ENCODE measurements at places on chromosomes 5 and 9. TPM values are rescaled to one million over a fixed set of nuclear protein-coding genes. Genes with fewer than 3 reads are reported as not detected.

The ZDHHC11 gene
- 2.5 TPM for total RNA-seq

The DMGDH gene
- 7.7 TPM for total RNA-seq

The TRPM6 gene
- total RNA-seq = under 0.01 TPM

The CAPSL gene
- total RNA-seq = 0.33 TPM

The MTAP gene
- total RNA-seq = 28.8 TPM

The FIBCD1 gene
- total RNA-seq = 7.3 TPM

The ADAM19 gene
- total RNA-seq = 13.0 TPM

The SPATA31C1 gene
- total RNA-seq = not detected

The RLN2 gene
- not detected for total RNA-seq

The CCNO gene
- not detected for total RNA-seq

The CDH9 gene
- not detected for total RNA-seq

The HAND1 gene
- total RNA-seq = not detected

The CTSV gene
- under 0.01 TPM for total RNA-seq

The FANCG gene
- 12.2 TPM for total RNA-seq

The PNPLA7 gene
- total RNA-seq = 1.3 TPM

The COL27A1 gene
- 5.4 TPM for total RNA-seq

The CDHR2 gene
- total RNA-seq = under 0.01 TPM

The C6 gene
- 0.26 TPM for total RNA-seq

Data from fibroblast of lung (primary cell).